Kidney tubule cell (primary cell): ENCODE measurements at places on chromosomes 2 and 18.

DNA sequence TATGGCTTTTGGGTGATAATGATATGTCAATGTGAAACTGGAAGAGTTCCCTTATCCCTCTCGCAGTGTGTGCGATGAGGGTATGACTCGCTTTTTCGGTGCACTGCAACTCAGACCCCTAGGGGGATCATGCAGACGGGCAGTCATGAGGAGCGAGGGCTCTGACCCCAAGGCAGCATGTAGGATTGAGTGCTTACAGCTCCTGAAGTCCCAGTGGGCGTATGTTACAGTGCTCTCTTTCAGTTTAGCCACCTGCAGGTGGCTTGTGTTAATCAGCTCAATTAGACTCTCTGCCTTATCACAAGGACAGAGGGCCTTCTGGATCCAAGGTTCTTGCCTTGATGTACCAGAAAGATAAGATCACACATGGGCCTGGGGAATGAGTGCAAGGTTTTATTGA, 1269.9 kb upstream of the GYPC start:
- no peak for DNase-seq

- no peak for DNase-seq
These were observed 65.9 kb downstream of the MGAT5 start for GRCh38 chr2:134319596-134320254.

GRCh38 chr2:179664972-179665812, 196.2 kb downstream of the ZNF385B start:
- no peak for DNase-seq

- no peak for DNase-seq
These were observed 87.4 kb downstream of the INO80D start for GRCh38 chr2:205998583-205998982.

DNA sequence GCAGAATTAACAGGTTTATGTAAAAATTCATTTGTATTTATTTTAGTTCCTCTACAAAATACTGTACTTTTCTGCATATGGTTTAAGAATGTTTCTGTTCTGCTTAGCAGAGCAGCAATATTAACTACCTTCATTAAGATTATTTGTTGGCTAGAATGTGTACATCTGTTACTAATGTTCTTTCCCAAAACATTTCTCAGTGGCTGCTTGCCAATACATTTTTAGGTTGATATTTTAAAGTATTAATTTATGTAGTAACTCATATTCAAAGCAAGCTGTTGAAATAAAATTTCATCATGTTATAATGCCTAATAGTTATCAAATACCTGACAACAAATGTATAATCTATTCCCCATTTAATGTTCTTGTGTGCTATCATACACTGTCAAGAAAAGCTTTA, 40.3 kb downstream of the PRKD3 start:
- no peak for DNase-seq

DNA sequence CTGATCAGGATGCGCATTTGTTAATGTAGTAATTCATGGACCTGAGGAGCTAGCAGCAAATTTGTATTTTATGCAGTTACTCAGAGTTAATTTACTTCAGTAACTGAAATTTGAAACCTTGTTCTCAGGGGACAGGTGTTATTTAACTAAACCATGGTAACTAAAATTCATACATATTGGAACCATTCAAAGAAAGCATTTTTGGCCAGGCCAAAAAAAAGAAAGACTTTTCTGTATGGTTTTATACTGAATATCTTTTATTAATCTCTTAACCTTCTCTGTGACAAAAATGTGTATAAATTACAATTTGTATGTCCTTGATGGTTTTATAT, 4.4 kb upstream of the KLHL23 start:
- DNase-seq, result no peak

GRCh38 chr2:9769171-9770005, 73.9 kb upstream of the TAF1B start:
- peak; percentile 41 for DNase-seq

- DNase-seq, result peak; percentile 79
These were observed 101.7 kb upstream of the FZD7 start for GRCh38 chr2:201931951-201932350.

DNA sequence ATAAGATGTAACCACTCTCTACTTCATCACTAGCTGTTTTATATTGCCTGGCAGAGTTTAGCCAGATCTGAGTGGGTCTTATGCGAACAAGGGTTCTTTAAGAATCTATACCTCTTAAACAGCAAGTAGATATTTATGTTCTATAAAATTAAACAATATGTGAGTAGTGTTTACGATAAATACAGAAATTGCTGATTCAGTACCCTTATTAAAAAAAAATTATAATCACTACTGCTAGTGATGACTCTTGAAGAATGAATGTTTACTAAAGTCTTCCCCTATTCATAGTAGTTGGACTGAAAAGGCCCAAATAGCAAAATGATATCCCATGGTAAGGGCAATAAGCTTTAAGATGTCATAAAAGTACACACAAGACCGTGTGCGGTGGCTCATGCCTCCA, 98.7 kb upstream of the DTNB start:
- no peak for DNase-seq

DNA sequence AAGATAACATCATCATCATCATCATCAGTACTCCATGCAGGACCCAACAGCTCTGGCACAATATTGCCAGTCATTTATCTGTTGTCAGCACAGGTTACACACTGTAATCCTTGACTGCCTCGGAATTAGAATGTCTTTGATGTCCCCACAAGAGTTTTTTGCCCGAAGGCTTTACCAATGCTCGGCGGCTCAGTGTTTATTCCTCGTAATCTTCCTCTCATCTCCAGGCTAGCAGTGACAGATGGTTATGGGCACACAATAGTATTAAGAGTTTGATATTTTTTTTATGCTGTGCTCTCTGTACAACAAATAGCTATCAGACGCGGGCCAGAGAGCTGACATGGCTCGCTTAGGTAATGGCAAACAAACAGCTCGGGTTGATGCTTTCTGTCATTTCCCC, 515.2 kb downstream of the ZEB2 start:
- no peak for DNase-seq

- no peak for DNase-seq
These were observed 22.9 kb upstream of the GPR55 start for GRCh38 chr2:230947908-230948365.

GRCh38 chr18:55663891-55664290, 75.9 kb upstream of the TCF4 start:
- DNase-seq, result no peak

- no peak for DNase-seq
These were observed 22.1 kb downstream of the FAM171B start for GRCh38 chr2:186716004-186716403.

GRCh38 chr2:7030810-7031209, 113.6 kb downstream of the RNF144A start:
- DNase-seq, result no peak

- DNase-seq, result no peak
These were observed 182.6 kb downstream of the PDE11A start for GRCh38 chr2:177889818-177890460.

DNA sequence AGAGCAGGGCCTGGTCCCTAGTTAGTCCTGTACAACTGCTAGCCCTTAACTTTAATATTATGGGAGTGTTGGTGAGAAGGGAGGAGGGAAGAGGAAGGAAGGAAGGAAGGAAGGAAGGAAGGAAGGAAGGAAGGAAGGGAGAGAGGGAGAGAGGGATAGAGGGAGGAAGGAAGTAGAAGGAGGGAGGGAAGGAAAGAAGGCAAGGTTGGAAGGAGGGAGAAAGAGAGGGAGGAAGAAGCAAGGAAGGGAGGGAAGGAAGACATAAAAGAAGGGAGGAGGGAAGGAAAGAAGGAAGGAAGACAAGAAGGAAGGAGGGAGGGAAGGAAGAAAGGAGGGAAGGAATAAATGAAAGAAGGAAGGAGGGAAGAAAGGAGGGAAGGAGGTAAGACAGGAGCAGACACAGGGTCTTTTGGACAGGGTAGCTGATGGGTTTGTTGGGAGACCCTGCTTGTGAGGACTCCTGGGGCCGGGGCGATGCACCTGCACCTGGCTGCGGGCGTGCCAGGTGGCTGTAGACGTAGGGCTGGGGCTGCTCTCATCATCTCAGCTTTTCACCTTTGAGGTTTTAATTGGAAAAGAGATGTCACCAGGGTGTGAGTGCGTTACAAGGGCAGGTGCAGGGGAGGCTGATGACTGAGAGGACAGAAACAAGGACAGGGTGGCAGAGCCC, 5.9 kb upstream of the POMC start:
- no peak for DNase-seq

- no peak for DNase-seq
These were observed 101.3 kb downstream of the DYSF start for GRCh38 chr2:71554706-71555056.

DNA sequence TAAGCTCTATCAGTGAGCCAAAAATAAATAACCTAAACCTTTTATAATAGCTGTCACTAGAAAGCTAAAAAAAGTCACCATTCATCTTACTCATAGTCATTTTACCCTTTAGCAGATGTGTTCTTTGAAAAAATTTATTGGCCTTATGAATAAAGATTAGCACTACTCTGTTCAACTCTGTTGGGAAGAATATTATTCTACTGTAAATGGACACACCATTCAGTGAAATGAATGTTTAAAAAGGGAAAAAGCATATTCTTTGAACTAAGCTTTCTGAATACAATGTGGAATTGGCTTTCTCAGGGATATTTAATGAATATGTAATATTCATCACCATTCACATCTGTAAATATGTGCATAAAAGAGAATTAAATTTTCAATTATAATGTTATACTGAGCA, 422.0 kb downstream of the CBLN2 start:
- DNase-seq, result no peak

DNA sequence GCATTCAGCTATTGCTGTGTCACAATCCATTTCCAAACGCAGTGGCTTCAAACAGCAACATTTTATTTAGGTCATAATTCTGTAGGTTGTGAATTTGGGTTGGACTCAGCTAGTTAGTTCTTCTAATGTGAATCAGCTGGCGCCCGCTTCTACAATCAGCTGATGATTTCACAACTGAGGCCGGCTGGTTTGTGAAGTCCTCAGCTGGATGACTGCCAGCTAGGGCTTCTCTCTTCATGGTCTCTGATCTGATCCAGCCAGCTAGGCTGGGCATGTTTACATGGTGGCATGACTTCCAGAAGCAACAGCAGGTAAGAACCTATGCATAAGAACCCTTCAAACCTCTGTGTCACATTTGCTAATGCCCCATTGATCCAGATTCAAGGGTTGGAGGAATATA, 172.0 kb downstream of the SLC4A10 start:
- DNase-seq, result peak; percentile 8

GRCh38 chr2:167103028-167103756, 214.9 kb downstream of the XIRP2 start:
- DNase-seq, result no peak

GRCh38 chr2:239531456-239532241, 130.8 kb upstream of the HDAC4 start:
- no peak for DNase-seq

GRCh38 chr18:51135364-51135763, 62.1 kb downstream of the MEX3C start:
- DNase-seq, result peak; percentile 33

DNA sequence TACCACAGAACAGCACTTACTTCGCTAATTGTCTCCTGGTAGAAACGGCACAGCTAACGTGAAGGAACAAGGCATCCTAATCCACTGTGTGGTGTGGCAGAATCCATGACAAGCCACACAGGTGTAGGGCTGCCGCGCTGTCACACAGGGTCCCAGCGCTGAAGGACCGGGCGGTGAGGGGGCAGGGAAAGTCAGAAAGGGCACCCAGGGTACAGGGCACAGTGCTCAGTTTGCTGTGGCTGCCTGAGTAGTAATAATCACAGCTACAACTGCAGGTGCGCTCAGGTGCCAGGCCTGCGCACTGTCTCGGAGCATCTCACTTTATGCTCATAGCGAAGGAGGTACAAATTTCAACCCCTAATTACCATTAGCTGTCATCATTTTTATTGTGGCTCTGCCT, 55.2 kb upstream of the CAB39 start:
- no peak for DNase-seq

DNA sequence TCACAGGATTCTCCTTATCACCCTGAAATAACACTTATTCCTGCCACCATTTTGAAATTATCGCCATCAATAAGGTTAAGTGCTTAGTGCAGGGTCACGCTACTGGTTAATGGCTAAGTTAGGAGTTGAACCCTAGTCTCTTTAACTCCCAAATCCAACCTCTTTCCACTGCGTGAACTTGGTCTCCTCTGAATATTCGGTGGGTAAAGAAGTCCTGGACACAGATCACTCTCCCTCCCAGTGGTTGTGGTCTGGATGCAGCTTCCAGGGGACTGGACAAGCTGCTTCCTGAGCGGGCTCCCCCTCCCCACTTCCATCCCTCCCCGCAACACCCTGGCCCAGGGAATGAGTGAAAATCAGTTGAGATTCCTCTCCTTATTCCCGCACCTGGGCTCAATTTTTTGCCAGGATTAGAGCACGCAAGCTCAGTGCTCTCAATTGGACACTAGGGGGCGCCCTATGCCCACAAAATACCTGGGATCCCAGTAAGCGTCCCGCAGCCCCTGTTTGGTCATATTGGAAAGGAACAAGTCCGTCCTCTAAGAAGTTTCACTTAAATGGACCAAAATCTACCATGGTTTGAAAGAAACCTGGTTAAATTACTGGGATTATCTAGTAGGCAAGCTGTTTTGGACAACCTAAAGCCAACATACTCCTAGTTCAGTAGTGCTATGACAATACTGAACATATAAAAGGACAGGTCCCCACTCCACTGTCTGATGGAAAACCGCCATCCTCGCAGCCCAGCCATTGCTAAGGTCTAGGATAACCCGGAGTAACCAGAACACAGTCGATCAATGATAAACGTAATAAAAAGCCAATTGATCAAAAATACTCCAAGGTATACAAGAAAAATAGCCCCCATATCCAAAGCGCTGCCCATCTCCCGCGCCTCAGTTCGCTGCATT, 40.4 kb downstream of the DHRS9 start:
- DNase-seq, result peak; percentile 76

DNA sequence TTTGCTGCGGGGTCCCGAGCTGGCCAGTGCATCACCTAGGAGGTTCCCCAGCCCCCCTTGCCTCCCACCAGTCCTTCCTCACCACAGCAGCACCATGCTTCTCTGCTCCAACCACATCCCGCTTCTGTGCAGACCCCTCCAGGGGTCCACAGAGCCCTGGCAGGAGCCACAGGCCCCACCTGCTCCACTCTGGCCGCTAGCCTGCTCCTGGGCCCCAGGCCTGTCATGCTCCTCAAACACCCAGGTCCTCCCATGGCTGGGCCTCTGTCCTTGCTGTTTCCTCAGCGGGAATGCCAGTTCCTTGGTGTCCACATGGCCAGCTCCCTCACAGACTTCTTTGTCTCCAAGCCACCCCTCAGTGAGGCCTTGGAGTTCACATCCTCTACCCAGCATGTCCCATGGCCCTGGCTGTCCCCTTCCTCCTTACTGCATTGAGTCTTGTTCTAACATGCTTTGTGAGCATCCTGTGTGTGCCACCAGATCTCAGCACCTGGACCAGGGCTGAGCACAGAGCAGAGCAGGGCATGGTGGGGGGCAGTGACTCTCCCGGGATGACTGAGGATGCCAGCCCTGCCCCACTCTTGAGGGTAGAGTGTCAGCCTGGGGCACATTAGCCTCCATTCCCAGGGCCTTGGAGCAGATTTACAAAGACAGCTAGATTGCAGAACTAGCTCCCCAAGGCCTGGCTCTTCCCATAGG, 201.0 kb upstream of the HS6ST1 start:
- no peak for DNase-seq
